ENCODE measurements at places on chromosomes 7 and 10. TPM values are rescaled to one million over a fixed set of nuclear protein-coding genes. Genes with fewer than 3 reads are reported as not detected.

- no peak for DNase-seq
Measured at GRCh38 chr10:131841661-131842139, 59.1 kb upstream of the PPP2R2D start.

DNA sequence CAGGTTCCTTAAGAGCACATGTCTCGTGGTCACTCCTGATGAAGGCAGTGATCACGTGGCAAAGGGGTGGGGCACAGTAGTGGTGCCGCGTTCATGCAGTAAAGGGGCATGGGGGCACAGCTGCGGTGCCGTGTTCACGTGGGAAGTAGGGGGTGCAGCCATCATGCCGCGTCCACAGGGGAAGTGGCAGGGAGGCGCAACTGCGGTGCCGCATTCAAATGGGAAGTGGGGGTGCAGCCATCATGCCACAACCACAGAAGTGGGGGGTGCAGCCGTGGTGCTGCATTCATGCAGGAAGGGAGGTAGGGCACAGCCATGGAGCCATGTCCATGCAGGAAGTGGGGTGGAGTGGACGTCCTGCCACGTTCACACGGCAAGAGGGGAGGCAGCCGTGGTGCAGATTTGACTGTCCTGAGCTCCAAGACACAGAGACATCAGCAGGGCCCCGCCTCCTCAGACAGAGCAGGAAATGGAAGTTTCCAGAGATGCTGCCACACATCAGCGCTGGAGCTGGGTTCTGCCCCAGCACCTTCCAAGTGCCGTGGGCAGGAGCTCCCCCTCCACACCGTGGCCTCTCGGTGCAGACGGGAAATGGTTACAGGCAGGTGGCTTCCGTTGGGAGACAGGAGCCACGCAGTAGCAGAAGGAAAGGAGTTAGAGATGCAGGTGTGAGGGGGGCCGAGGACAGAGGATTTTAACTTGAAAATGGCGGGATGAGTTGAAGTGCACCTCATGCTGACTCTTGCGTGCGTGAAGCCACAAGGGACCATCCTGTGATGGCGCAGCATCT lies 95.0 kb upstream of the DDC start:
- no peak for DNase-seq

Gene ANKRD26
- 6.8 TPM for total RNA-seq

Gene INSIG1
- 296 TPM for total RNA-seq

DNA sequence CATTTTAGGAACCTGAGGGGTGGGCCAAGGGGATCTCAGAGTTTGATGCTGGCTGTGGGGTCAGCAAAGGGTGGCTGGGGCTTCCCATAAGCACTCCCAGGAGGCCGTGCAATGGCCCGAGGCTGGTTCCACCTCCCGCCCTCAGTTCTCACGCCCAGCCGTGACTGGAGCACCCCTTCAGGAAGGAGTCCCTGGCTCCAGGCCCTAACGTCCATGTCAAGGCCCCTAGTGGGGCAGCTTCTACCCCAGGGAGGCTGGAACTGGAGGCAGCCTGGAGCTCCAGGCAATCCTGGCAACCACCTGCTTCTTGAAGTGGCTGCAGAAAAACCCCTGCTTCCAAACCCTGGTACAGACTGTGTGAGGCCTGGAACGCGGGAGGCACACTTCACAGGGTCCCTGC lies 165.5 kb downstream of the DIP2C start:
- DNase-seq = no peak

- no peak for DNase-seq
Measured at GRCh38 chr7:121753944-121754343, 119.0 kb upstream of the PTPRZ1 start.

DNA sequence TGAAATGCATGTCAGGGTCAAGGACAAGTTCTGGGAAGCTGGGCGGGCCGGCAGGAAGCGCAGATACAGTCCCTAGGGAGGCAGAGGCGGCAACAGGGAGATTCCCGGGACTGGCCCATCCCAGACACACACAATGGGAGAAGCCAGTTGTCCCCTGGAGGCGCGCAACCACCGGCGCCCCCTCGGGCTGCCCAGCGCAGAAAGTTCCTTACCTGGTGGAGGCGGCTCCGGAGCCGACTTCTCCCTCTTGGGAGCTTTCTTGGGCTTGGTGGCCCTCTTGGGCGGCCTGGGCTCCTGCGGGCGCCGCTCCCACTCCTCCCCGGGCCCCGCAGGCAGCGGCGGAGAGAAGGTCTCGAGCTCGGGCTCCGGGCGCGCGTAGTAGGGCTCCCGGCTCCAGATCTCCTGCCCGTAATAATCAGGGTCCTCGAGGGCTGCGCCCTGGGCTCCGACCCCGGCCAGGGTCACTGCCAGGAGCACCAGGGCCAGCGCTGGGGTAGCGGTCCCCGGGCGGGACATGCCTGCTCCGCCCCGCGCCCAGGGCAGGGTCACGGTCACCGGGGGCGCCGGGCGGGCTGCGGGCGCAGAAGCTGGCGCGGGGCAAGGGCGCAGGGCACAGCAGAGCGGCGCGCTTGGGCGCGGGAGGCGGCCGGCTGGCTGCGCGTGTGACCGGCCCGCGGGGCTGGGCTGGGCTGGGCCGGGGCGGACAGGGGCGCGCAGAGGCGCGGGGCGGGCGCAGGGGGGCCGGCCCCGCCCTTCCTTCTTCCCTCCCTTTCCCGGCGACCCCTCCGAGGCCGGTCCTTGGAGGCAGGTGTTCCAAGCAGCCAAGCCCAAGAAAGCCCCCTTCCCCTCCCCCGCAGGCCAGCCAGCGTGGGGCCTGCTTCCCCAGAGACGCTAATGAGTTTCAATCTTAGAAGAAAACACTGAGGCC lies at the start of gene CPXM2:
TSS of gene CPXM2 (minus strand) at position 664 of the 928 bp plus-strand sequence. CDS start at position 516, 148 bp downstream.
- DNase-seq = no peak
